ENCODE measurements at places on chromosomes 7 and 10.

- DNase-seq: no peak
Measured at GRCh38 chr7:7208520-7208919, 26.2 kb downstream of the C1GALT1 start.

DNA sequence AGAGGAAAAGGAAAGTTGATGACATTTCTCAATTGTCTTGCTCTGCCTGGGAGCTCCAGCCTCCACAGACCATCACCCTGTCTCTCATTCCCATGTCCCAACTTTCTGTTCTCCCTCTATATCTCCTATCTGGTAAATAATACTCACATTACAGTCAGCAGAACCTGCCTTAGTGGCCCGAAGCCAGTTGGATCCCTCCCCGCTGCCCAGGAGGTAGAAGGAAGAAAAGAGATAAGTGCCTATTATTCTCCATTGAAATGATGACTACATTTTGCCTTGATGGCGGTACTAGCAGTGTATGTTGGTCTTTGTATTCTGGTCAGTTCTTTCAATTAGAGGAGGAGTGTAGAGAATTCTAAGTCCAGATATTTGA is 91.9 kb downstream of the CSTF2T start:
- no peak for DNase-seq

DNA sequence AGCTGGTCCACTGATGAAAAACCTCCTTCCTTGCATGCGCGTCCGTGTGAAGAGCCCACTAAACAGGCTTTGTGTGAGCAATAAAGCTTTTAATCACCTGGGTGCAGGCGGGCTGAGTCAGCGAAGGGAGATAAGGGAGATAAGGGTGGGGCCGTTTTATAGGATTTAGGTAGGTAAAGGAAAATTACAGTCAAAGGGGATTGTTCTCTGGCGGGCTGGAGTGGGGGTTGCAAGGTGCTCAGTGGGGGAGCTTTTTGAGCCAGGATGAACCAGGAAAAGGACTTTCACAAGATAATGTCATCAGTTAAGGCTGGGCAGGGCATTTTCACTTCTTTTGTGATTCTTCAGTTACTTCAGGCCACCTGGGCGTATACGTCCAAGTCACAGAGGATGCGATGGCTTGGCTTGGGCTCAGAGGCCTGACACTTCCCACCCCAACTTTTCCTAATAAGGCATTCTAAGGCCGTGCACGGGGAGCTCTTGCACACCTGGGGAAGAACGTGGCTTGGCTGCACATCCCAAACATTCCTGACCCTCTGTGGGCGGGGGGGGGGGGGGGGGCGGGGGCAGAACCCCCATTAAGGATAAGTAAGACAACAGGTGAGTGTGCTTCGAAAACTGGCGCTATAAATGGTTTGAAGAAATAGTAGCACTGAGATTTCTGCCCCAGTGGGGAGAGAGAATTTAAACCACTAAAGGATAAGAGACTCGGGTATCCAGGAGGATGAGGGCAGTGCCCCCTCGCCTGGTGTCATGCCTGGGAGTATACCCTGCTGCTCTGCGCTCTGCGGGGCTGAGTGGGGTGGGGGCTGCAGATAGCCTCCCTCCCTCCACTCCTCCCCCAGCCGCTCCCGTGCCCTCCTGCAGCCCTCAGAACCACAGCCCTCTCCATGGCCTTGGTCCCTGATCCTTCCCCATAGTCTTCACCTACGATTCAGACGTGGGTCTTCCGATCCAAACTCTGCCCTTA is 217.6 kb downstream of the MLLT10 start:
- no peak for DNase-seq

DNA sequence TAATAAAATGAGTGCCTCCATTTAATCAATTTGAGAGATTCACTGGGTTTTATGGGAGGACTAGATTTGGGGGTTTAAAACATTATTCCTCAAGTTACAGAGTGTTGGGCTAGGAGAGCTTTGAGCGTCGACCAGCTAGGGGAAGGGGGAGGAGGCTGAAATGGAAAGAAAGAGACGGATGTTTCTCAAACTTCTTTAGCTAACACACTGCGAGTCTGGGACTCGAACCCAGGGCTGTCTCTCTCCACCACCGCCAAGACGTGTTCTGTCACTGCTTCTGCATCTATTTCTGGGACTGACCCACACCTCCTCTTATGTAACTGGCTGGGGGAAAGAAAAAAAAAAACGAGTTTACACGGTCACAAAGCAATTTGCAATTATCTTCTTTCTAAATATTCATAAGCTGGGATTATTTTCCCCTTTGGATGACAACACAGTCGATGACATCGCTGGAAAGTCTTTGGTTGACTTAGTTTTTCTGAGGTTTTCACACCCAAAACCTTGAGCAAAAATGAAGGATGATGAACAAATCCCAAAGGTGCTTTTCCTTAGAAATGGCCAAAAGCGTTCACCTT is 27.2 kb downstream of the CHST15 start:
- DNase-seq: no peak
